ENCODE measurements at places on chromosomes 4 and X.

DNA sequence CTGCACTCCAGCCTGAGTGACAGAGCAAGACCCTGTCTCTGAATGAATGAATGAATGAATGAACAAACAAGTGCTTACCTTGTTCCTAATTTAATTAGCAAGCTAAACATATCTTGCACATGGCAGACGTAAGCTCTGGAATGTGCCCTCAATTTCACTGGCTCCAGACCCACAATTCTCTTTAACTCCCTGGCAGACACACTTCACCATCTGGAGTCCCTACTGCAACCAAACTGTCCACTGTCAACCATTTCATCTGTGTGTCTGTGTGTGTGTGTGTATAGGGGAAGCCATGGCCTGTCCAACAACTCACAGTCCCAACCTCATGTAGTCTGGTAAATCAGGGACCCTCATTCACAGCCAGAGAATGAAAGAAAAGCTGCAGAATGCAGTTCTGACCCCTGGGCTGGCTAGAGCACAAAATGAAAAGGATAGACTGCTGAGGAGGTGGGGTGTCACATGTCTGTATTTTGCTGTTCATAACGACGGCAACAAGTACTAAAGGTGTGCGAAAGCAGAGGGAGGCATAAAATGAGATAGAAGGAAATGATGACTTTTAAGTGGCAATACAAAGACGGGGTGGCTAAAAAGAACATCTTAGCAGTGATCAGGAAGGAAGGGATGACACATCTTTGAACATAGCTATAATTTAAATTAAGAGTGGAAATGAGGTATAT is 114.1 kb downstream of the TSPAN5 start:
- no peak for DNase-seq

DNA sequence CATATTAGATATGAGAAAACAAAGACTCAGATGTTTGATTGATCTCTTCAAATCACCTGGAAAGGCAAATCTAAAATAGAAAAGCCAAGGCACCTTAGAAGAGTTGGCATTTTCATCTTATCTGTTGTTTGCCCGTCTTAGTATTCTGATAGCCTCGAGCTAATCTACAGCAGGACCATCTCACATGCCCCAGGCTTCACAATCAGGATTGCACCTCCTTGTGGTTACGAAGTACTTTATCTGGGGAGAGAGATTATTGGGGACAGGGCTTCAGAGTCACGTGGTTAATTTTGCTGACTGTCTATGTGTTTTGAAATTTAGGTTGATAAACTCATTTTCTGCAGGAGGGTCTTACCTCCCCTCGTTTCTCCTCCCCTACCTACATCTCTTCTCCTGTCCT is 313.1 kb upstream of the ANXA10 start:
- DNase-seq, result no peak

GRCh38 chr4:76257824-76258223 is 6.3 kb downstream of the FAM47E start:
- no peak for DNase-seq

DNA sequence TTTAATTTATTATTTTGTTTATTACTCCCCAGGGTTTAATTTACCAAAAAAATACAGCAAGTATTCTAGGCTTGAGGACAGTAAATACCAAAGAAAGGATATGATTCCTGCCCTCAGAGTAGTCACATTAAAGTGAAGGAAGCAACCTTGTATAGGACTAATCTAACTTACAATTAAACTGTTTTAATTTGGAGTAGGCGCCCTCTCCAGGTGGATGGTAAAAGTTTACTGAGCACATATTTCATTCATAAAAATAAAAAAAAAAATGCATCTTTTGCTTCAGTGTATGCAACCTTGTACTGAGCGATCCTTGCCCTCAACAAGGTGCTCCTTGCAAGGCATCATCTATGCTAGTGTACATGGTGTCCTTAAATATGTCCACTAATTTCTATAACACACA is 72.0 kb upstream of the MAGEB16 start:
- DNase-seq, result no peak

GRCh38 chr4:70704931-70705182 is 16.5 kb downstream of the UTP3 start:
- DNase-seq, result no peak

GRCh38 chrX:107560980-107561379 is 67.3 kb upstream of the PRPS1 start:
- DNase-seq, result no peak

DNA sequence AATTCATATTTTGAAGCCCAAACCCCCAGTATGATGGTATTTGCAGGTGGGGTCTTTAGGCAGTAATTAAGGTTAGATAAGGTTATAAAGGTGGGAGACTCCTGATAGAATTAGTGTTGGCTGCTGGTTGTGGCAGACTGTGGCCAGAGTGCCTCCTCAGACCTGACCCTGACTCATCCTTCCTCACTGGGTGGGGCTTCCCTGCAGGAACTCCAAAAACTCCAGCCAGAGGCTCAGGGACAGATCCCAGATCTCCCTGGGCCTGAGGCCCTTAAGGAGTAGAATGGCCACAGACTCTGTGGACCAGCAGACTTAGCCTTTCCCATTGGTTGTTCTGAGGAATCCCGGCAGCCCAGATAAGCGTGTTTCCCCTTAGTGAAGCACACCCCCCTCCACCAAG is 463.0 kb upstream of the CPEB2 start:
- DNase-seq, result no peak

GRCh38 chr4:189294574-189294973 is 646.1 kb upstream of the FRG1 start:
- DNase-seq, result no peak

DNA sequence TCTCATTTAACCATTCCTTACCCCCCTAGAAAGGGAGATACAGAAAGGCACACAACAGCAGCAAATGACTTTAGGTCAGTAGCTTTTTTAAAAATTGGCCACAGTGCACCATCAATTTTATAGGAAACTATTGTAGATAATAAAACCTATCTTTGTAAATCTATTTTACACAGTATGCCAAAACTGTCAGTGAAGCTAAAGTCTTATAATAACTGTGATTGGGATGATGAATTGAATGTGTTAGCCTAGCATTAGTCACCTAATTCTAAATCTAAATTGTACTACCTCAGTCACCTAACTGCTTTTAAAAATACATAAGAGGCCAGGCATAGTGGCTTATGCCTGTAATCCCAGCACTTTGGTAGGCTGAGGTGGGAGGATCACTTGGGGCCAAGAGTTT is 44.2 kb downstream of the SH3RF1 start:
- DNase-seq, result no peak

- DNase-seq, result no peak
Observed at GRCh38 chrX:63475200-63475599, 124.1 kb upstream of the SPIN4 start.

DNA sequence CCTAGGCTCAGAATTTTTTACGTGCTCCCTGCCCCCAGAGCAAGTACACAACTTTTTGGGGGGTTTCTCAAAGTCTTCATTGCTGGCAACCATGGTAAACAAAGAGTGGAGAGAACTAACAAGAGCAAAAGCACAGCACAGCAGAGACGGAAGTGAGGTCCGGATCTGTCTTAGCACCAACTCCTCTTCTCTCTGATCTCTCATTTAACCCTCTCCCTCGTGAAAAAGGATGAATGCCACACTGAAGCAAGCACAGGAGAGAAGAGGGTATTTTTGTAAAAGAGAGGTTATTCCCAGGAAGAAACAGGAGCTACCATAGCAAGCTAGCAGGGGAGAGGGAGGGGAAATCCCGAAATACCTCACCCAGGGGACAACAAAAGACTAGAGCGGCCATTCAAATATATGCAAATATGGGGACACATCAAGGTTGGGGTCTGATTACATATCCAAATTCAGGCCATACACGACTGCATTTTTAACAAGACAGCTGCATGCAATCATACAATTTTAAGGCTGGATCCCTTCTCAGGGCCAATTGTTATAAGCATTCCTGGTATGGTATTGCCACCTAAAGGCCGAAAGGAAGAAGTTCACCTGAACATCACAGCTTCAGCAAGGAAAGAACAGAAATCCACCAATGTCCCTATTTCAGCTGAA is 46.6 kb downstream of the CD40LG start:
- peak; percentile 84 for DNase-seq

DNA sequence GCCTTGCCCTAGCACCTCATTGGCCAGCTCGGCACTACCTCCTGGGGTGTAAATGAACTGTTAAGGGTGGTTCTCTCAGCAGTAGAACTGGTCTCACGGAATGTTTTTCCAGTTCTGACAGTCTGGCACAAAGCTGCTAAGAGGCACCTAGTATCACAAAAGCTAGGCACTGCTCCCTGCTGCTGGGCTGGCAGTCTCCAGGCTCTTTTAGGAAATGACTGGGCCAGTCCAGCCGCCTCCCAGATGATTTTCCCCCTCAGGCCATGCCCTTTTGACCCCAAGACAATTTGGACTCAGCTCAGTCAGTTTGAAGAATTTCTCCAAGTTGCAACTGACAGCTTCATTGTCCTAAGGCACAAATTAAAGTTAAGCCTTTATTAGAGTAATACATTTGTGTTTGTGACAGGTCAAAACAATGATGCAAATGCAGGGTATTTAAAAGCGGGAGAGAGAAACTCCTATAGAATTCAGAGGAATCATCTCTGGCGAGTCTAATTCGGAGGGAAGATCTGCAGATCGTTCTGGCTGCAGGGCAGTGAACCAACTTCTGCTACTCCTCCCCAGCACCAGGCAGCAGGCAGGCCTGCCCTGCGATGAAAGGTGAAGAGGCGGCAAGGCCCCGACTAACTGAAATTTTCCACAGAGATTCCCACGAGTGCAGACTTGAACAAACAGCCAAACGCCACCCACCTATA is 7.9 kb downstream of the FRMD7 start:
- DNase-seq, result no peak

DNA sequence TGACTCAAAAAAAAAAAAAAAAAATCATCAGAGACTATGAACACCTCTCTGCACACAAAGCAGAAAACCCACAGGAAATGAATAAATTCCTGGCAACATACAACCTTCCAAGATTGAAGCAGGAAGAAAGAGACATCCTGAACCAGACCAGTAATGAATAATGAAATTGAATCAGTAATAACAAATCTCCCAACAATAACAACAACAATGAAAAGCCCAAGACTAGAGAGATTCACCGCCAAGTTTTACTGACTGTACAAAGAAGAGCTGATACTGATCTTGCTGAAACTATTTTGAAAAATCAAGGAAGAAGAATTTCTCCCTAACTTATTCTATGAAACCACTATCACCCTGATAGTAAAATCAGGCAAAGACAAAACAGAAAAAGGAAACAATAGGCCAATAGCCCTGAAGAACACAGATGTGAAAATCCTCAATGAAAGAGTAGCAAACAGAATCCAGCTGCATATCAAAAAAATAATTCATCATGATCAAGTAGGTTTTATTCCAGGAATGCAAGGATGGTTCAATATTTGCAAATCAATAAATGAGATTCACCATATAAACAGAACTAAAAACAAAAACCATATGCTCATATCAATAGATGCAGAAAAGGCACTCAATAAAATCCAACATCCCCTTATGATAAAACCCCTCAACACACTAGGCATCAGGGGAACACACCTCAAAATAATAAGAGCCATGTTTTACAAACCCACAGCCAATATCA is 31.0 kb upstream of the PLK4 start:
- no peak for DNase-seq

- no peak for DNase-seq
Observed at GRCh38 chr4:70651864-70652506, 14.3 kb downstream of the JCHAIN start.

GRCh38 chrX:68651110-68651509 is 3.6 kb downstream of the STARD8 start:
- DNase-seq, result no peak

- no peak for DNase-seq
Observed at GRCh38 chrX:16664626-16665025, 14.7 kb downstream of the S100G start.

GRCh38 chrX:46912098-46912602 is at the start of gene JADE3:
TSS of gene JADE3 (plus strand) at chrX:46912421. CDS start at chrX:46984895, 72,474 bp downstream.
- peak; percentile 23 for DNase-seq

GRCh38 chr4:8583655-8584025 is 3.4 kb downstream of the GPR78 start:
- no peak for DNase-seq

- no peak for DNase-seq
Observed at GRCh38 chr4:80035336-80035735, 37.7 kb downstream of the ANTXR2 start.

- DNase-seq, result no peak
Observed at GRCh38 chr4:52751487-52751911, 274 bp upstream of the ERVMER34-1 start.

DNA sequence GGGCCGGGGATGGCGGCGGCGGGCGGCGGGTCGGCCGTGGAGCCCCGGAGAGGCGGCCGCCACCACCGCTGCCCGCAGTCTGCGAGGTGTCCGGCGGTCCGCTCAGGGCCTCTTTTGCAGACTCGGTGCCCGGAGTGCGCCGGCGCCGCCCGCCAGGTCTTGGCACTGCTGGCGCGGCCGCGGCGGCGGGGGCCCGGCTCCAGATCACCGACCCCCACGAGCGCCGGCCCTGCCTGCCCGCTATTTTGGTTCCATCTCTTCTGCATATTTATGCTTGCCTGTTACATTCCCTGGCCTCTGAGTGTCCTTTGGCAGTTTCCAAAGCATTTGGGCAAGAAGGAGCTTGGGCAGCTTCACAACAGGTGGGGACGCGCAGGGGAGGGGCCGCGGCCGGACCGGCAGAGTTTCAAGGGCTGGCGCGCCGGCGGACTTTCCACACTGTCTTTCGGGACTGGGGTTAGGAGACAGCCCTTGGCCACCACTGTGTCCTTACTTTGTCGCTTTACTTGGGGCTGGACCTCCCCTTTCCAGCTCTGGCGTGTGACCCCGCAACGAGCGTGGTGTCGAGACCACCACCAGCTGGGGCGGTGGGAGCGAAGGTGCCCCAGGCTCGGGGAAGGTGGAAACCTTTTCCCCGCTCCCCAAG is 668 bp upstream of the TAPT1 start:
- no peak for DNase-seq

DNA sequence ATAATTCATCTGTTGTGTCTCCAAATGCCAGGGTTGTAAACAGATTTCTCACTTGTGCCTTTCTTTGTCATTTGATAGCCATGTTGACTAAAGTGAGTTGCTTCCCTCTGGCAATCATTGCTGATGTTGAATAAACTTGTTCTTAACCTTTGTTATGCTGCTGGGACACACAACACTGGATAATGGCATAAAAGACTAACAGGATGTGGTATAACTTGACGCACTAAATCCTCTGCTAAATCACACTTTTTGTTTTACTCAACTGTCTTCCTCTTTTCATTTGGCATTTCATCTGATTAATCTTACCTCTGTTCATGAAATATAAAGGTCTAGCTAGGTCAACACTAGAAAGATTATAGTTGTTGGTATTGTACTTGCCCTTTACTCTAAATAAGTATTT is 17.6 kb upstream of the CXCL5 start:
- no peak for DNase-seq

- no peak for DNase-seq
Observed at GRCh38 chr4:186840222-186840701, 116.6 kb upstream of the FAT1 start.

DNA sequence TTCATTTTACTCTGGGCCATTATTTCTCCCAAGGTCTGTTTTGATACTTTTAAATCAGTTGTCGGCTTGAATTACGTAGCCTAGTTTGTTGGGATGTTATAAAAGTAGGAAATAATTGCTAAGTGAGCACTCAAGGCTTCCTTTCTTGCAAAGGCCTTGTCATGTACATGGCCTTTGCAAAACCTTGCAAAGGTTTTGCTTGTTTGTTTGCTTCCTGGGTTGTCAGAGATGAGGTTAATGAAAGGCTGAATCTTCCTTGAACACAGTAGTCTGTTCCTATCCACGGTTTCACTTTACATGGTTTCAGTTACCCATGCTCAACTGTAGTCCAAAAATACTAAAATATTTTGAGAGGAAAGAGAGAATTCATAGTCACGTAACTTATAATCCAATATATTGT is 113.5 kb downstream of the NAA11 start:
- no peak for DNase-seq
